ENCODE measurements at places on chromosomes 16 and 17. TPM values are rescaled to one million over a fixed set of nuclear protein-coding genes. Genes with fewer than 3 reads are reported as not detected.

DNA sequence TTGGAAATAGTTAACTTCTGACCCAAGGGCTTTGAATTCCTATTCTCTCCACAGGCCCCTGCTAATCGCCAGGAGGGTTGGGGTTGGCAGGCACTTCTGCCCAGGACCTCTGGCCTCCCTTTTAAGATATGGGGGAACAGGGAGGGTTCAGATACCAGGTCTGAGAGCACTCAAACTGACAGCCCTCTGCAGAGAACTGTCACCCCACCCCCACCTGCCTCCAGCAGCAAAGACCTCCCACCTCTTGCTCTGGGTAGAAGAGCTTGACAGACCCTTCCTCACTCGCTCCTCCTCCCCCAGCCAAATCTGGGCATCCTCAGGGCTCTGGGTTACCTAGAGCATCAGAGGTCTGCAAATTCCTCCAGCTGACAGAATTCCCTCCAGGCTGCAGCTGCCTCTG, 11.6 kb downstream of the CDH3 start:
- DNase-seq, result no peak

DNA sequence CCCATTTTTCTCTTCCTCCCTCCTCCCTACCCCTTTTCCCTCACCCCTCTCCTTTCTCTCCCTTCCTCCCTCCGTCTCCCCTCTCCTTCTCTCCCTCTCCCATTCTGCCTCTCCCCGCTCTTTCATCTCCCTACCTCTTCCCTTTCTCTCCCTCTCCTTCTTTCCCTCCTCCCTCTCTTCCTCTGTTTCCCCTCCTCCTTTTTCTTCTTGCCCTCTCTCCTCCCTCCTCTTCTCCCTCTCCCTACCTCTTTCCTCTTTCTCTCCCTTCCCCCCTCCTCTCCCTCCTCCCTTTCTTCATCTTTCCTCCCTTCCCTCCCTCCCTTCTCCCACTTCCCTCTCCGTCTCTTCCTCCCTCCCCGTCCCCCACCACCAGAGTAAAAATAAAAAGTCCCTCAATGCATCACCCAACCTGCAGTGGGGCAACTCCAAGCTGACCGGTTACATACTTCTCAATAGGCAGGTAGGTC, 10.4 kb downstream of the CHD9NB start:
- DNase-seq, result no peak

NUPR1 gene
- 16.1 TPM for total RNA-seq

DNA sequence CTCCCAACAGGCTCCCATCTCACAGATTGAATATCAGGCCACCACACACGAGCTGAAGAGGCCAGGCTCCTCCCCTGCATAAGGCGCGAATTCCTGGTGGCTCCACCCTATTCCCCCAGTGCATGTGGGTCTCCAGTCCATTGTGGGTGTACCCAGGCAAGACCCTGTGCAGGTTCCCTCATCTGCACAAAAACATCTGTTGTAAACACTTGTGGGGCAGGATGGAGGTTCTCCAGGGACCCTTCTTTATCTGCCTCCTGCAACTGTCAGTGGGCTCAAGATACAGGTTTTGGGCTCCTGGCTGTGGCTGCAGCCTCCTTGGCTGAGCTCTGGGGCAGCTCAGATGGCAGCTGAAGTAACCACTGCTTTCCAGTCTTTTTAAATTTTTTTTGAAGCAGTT, 17.6 kb upstream of the LGALS9 start:
- DNase-seq, result no peak

MMP2 gene
- total RNA-seq, result 130 TPM

- DNase-seq, result no peak
Measured at GRCh38 chr16:49738832-49739231, 117.1 kb downstream of the ZNF423 start.

C1QTNF1 gene
- total RNA-seq, result 66.6 TPM

ZPBP2 gene
- total RNA-seq, result not detected

DNA sequence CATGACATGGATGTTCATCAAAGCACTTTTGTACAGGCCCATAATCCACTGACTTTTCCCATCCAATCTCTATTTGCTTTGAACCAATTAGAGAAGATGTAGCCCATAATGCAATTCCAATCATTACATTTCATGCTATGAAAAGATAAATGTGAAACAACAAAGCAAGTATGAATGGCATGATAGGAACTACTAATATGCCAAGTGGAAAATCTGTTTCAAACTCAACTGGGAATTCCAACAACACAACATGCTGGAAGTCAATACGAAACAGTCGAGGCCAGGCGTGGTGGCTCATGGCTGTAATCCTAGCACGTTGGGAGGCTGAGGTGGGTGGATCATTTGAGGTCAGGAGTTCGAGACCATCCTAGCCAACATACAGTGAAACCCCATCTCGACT, 39.6 kb upstream of the TMEM97 start:
- DNase-seq, result no peak

GCGR gene
- not detected for total RNA-seq

- no peak for DNase-seq
Measured at GRCh38 chr17:78356101-78356713, 3.7 kb downstream of the SOCS3 start.

- DNase-seq, result peak; percentile 62
Measured at GRCh38 chr16:85615852-85616606, 2.9 kb downstream of the GSE1 start.

- no peak for DNase-seq
Measured at GRCh38 chr17:31397256-31397939, 5.9 kb downstream of the RAB11FIP4 start.

- no peak for DNase-seq
Measured at GRCh38 chr17:70098030-70098429, 23.0 kb downstream of the KCNJ16 start.

DNA sequence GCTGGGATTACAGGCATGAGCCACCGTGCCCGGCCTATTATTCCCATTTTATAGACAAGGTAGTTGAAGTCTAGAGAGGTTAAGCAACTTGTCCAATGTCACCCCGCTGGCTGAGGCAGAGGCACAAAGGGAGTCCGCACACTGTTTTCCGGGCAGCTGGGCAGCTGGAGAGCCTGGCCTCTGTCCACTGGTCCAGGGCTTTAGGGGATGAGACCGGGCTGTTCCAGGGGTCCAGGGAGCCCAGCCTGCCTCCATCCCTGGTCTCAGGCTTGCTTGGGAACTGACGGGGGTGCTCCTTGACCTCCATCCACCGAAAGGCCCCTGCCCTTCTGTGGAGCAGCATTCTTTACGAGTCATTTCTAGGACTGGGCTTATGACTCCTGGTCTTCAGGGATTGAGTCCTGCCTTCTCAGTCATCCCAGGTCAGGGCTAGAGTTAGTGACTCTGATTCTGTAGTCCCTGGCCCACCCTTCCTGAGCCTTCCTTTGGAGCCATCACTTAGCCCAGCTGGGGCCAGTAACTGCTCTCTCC, 37.5 kb downstream of the SOCS3 start:
- DNase-seq, result no peak

CACNG5 gene
- not detected for total RNA-seq

- DNase-seq, result no peak
Measured at GRCh38 chr16:75372236-75372856, 61.0 kb downstream of the CFDP1 start.

GRCh38 chr17:2955931-2956582, 107.3 kb downstream of the OR1D5 start:
- no peak for DNase-seq

DNA sequence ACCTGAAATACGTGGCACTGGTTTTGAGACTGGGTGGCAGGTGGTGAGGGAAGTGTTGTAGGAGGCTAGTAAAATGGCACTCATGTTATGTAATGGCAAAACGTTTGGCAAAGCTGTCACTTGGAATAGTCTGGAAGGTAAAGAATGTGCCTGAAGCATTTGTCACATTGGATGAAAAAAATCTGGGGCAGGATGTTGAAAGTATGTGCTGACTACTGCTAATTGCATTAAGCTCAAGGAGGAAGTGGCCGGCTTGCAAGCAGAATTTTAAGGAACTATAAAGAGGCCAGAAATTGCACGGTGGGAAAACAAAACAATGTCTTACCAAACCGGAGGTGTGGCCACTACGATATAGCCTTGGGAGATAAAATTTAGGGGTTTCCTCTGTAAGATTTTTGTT, 26.6 kb upstream of the NLRP1 start:
- no peak for DNase-seq

DNA sequence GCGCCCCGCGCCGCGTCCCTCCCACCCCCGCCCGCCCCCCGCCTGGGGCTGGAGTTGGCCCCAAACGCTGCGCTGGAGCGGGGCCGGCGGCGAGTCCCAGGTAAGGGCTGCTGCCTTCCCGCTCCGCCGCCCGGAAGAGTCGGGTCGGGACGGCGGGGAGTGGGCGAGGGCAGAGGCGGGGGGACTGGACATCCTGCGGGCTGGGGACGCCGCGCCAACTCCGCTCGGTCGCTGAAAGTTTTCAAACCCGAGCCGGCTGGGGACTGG, 469 bp downstream of the GPRC5C start:
- DNase-seq, result no peak

AIPL1 gene
- not detected for total RNA-seq

DNA sequence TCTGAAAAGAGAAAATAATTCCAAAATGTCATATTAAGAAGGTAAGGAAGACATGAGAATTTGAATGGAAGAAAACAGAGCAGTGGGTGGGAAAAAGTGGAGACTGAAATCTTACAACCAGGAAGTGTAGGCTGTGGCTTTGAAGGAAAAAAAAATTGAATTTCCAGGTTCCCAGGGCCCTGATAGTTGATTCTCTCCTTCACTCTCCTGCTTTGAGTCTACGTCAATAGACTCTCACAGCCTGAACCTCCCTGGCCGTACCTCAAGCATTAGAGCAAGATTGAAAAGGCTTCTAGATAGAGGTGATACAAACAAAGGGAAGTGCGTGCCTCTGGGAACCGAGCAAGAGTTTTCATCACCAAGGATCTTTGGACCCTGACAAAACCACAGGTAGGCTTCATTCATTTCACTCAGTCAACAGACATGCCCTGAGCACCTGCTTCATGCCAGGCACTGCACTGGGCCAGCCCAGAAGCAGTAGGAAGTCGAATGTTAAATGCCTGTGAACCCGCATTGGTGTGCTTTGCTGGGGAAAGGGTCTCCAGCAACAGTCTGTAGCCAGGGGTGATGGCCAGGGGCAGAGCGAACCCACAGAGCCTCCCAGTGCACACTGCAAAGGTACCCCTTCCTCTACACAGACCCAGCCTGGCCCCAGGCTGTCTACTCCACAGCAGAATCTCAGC, 163.9 kb downstream of the SLC39A11 start:
- DNase-seq, result no peak

DNA sequence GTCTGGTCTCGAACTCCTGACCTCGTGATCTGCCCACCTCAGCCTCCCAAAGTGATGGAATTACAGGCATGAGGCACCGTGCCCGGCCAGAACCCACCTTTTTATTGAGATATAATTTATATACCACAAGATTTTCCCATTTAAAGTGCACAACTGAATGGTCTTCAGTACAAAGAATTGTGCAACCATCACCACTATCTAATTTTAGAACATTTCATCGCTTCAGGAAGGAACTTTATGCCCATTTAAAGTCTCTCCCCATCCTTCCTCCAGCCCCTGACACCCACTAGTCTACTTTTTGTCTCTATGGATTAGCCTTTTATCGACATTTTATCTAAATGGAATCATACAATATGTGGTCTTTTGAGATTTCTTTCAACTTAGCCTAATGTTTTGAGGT, 25.4 kb upstream of the HELZ start:
- DNase-seq, result no peak

- no peak for DNase-seq
Measured at GRCh38 chr16:87487361-87487924, 5.4 kb downstream of the ZCCHC14 start.

DNA sequence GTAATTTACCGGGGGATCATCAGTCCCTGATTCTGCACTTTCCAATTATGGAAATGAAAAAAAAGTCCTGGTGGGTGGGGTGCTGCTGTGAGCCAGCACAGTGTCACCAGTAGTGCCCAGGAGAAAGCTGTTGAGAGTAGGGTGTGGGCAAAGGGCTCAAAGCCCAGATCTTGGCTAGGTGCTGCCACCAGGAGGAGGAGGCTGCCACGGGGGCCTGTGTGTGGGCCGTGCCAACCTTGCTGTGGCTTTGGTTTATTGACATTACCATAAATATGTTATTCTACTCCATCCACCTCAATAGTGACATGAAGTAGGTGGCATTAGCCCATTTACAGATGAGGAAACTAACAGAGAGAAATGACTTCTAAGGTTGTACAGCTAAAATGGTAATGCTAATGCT, 6.7 kb upstream of the PRPSAP2 start:
- DNase-seq, result no peak

ZNF500 gene
- 21.6 TPM for total RNA-seq

MT1E gene
- total RNA-seq, result 51.2 TPM

DNA sequence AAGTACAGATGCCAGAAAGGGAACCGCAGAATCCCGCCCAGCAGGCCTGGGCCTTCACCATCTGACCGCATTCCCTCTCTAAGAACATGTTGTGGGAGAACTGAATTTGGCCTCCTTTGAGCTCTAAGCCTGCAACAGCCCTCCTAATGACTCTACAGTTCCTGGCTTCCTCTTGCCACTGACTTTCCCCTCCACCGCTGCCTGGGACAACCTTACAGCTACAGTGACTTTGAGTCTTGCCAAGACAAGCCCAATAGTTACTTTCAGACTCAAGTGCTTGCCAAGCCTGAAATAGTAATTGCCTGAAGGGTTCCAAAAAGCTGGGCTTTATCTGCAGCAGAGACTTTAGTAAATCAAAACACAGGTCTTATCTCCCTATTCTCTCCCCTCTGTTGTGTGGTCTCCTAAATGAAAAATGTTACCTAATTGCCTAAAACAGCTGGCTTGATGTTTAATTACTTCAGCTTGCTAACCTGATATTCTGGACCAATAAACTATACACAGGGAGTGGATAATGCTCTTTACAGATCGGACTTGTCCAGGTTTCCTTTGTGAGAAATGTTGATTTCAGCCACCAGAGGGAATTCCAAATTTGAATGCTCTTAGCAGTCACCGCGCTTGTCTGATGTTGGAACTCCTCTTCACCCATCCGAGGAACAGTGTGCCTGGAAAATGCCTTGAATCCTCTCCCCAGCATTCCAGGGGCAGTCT, 85.1 kb upstream of the TBX2 start:
- peak; percentile 72 for DNase-seq

DNA sequence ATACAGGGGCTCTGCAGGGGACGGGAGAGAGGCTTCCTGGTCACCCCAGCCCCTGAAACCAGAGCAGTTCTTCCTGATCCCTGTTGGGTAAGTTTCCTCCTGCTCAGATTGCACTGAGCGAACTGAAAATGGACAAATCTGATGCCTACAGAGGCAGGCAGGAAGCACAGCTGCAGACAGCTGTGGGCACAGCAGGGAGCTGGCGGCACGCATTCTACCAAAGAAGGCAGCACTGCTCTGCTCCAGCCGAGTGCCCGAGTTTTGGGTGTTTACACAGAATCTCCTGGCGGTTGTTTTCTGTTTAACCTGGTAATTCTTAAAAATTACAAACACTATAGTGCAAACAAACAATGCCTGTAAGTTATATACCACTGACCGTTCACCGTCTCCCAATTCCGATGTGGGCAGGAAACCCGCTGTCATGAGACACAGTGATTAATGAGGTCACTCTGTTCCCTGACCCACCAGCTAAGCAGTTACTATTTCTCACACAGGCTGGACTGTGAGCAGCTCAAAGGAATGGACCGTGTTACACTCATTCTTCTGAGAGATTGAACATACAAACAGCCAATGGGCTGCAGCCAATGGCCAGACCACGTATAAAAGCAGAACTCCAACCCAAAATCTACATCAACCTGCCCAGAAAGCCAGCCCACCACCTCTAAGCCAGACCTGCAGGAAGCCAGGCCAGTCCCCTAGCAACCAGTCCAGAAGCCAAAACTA, 25.5 kb downstream of the NSMCE1 start:
- DNase-seq, result peak; percentile 42

Measured in uterus (tissue), 4 donors.